Endothelial cell of umbilical vein (primary cell): ENCODE measurements at places on chromosomes 12 and 14. TPM values are rescaled to one million over a fixed set of nuclear protein-coding genes. Genes with fewer than 3 reads are reported as not detected.

DNA sequence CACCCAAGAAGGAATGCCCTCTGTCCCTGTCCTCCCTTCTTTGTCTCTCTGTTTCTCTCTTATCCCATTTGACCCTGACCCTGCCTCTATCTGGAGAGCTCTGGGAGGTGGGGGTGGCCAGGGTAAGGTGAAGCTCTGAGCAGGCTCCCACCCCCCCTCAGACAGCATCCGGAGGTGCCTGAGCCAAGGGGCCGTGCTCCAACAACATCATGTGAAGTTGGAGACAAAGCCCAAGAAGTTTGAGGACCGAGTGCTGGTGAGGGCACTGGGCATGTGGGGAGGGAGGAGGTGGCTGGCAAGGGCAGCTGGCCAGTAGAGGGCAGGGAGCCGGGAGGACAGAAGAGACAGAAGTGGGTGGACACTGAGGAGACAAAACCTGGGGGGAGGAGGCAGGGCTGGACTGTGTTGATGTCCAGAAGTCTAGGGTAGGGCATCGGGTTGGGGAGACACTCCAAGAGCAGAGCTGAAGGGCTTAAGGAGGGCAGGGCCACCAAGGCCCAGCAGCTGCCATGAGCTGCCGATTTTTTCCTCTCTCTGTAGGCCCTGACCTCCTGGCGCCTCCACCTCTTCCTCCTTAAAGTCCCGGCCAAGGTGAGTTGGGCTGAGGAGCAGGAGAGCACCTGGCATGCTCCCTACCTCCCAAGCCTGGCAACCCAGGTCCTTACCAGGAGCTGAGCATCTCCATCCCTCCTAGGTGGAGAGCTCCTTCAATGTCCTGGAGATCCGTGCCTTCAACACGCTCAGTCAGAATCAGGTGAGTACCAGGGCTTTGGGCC lies 1.9 kb downstream of the CARMIL3 start:
- H3K36me3 ChIP-seq: no peaks in the 10 kb centered on the region
- no peak overlapping the region for H3K4me3 ChIP-seq
- DNase-seq: no peak
- no peak overlapping the region for H3K27ac ChIP-seq
- H3K27me3 ChIP-seq: peaks cover 13% of the 10 kb centered on the region
- H3K4me1 ChIP-seq: peaks cover 12% of the 10 kb centered on the region

DNA sequence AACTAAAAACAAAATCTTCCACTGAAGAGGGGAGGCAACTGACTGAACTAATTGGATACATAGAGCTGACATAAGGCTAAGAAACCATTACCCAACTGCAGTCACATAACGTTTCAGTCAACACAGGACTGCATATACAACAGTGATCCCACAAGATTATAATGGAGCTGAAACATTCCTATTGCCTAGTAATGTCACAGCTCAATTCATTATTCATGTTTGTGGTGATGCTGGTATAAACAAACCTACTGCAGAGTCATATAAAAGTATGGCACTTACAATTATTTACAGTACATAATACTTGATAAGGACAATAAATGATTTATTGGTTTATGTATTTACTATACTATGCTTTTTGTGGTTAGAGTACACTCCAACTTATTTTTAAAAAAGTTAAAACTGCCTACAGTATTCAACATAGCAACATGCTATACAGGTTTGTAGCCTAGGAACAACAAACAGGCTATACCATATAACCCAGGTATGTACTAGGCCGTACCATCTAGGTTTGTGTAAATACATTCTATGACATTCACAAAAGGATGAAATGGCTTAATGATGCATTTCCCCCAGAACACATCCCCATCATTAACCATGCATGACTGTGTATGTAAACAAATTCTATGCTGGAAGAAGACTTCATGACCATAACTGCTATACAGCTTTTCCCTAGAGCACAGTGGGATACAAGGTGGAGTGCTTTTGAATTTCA lies 4.3 kb downstream of the NAP1L1 start:
- H3K27ac ChIP-seq: no peak overlapping the region
- no peaks in the 10 kb centered on the region for H3K27me3 ChIP-seq
- no peak overlapping the region for H3K4me3 ChIP-seq
- no peak for DNase-seq

DNA sequence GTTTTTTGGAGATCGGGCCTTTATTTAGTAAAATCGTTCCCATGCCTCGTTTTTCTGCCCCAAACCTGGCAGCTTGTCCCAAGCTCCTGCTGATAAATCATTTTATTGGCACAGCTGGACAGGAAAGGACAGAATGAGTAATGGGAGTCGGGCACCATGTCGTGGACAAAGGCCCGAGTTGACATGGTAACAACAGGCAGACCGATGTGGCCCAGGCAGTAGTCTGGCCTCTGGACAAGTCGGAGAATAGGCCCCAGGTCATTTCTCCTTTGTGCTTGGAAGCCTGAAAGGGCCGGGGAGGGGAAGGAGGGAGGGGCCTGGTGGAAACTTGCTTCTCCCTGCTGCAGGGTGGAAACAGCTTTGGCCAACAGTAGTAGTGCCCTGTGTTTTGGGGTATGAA lies 234.9 kb downstream of the SUDS3 start:
- no peaks in the 10 kb centered on the region for H3K4me1 ChIP-seq
- H3K27ac ChIP-seq: no peak overlapping the region
- H3K27me3 ChIP-seq: no peaks in the 10 kb centered on the region
- DNase-seq: no peak

Gene WNT1
- not detected in 2 replicates for total RNA-seq

DNA sequence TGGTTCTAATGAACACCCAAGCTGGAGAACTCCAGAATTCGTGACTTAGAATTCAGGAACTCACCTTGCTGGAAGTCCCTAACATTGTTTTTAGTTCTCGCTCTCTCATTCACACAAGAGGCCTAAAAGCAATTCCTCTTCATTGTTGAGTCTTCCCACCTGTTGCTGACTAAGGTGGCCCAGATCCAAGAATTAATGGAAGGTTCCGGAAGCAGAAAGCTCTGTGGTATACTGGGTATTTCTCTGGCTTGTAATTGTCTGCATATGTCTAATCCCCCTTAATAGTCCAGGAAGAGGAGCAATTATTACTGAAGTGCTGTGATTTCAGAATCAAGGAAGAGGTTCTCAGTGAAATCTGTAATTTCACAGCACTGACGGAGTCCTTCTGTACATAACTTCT lies 31.4 kb downstream of the TMEM233 start:
- H3K27ac ChIP-seq: no peak overlapping the region
- H3K27me3 ChIP-seq: peaks cover 3% of the 10 kb centered on the region
- no peaks in the 10 kb centered on the region for H3K4me1 ChIP-seq
- no peak overlapping the region for H3K4me3 ChIP-seq
- no peaks in the 10 kb centered on the region for H3K36me3 ChIP-seq
- no peak for DNase-seq

Gene PRB2
- total RNA-seq: not detected in 2 replicates

- peaks cover 17% of the 10 kb centered on the region for H3K4me1 ChIP-seq
- peaks cover 3% of the 10 kb centered on the region for H3K36me3 ChIP-seq
- H3K27ac ChIP-seq: peak within 1 kb of the TSS; percentile 89
- peak within 1 kb of the TSS; percentile 99 for H3K4me3 ChIP-seq
These were observed at the start of gene WSB2 for GRCh38 chr12:118061011-118061872. TSS of gene WSB2 (minus strand) at chr12:118061179. CDS start at chr12:118061048, 131 bp downstream.

Gene PSMA3
- total RNA-seq: 228 and 240 TPM in 2 replicates

DNA sequence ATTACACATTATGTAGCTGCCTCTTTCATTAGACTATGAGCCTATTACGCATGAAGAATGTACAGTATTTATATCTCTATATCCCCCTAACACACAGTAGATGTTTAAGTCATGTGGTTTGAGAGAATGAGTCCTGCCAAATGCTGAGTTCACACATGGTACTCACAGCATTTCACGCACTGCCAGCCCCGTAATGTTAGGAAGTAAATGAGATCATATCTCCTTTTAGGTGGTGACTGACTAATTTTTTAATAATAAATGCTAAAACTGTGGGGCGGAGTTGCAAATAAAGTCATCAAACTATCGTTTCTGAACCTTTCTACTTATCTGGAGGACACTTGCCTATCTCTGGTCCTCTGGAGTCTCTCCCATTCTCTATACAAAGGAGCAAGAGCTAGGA lies 343.8 kb downstream of the ADAMTS20 start:
- no peak overlapping the region for H3K27ac ChIP-seq
- H3K4me3 ChIP-seq: no peak overlapping the region
- no peaks in the 10 kb centered on the region for H3K27me3 ChIP-seq
- H3K4me1 ChIP-seq: no peaks in the 10 kb centered on the region
- H3K36me3 ChIP-seq: no peaks in the 10 kb centered on the region

Gene GPRC5D
- total RNA-seq: not detected in 2 replicates

DNA sequence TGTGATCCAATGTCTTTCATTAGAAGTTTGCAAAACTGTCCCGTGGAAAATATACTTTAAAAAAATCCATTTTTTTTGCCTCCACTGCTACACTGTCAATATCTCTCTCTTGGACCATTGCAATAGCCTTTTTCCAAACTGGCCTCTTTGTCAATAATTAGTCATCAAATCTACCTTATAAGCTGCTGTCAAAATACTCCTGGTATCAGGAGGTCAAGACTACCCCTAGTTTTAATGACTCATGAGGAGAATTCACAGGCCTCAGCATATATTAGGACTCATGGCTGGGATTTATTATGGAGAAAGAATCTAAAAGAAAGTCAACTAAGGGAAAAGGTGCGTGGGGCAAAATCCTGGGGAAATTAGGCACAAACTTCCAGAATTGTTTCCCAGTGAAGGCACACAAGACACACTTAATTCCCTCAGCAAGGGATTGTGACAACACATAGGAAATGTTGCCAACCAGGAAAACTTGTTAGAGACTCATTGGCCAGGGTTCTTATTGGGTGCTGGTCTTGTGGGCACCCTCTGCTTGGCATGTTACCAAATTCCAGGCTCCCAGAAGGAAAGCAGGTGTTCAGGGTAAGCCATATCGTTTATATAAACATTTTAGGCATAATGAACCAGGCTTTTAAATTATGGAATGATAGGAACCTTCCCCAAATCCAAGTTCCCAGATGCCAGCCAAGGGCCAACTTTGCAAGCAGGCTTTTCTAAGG lies 56.1 kb downstream of the TMEM117 start:
- no peak overlapping the region for H3K27ac ChIP-seq
- no peaks in the 10 kb centered on the region for H3K4me1 ChIP-seq
- H3K4me3 ChIP-seq: no peak overlapping the region
- DNase-seq: no peak
- no peaks in the 10 kb centered on the region for H3K36me3 ChIP-seq
- no peaks in the 10 kb centered on the region for H3K27me3 ChIP-seq

DNA sequence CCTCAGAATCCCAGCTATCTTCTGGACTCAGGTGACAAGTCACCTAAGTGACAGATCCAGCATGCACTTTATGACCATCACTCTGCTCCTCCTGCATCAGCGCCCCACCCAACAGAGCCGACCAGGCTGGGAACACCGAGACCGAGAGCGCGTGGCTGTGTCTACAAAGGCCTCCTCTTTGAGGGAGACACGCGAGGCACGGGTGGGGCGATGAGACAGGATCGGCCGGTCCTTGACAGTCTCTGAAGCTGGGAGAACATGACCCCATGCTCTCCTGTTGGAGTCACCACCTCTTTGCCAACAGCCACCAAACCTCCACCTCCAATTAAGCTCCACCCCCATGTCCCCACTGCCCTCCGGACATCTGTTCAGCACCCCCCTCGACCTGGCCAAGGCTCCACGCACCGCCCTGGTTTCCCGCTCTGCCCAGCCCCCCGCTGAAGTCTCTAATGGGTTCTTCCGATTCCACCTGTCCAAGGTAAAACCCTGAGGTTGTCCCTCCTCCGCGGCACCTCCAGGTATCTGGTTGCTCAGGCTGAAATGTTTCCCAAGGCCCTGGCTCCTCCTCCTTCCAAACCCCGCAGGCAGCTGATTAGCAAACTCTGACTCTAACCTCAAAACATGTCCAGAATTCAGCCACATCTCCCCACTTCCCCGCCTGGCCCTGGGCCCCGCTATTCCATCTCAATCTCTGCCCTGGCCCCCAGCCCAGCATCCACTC lies 31.5 kb downstream of the HSP90AA1 start:
- DNase-seq: no peak
- H3K27me3 ChIP-seq: no peaks in the 10 kb centered on the region
- peaks cover 16% of the 10 kb centered on the region for H3K36me3 ChIP-seq
- no peaks in the 10 kb centered on the region for H3K4me1 ChIP-seq
- no peak overlapping the region for H3K4me3 ChIP-seq

- no peaks in the 10 kb centered on the region for H3K27me3 ChIP-seq
- no peak for DNase-seq
- no peaks in the 10 kb centered on the region for H3K4me1 ChIP-seq
- H3K4me3 ChIP-seq: no peak overlapping the region
- H3K36me3 ChIP-seq: no peaks in the 10 kb centered on the region
- H3K27ac ChIP-seq: no peak overlapping the region
These were observed 53.4 kb downstream of the IFNG start for GRCh38 chr12:68106160-68106559.

DNA sequence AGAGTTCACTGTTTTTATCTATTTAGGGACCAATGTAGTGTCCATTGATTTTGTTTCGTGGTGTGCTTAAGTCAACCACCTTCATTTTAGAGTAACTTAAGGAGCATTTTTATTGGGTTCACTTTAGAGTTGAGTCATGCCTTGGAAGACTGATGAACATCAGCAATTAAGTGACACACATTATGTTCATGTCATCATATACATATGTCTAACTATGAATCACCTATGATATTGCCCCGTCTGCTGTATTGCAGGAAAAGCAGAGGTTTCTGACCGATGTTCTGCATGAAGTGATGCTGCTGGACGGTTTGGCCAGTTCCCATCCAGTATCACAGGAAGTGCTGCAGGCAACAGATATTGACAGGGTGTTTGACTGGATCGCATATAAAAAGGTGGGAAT lies 227.1 kb downstream of the TRHDE start:
- no peak for DNase-seq
- H3K36me3 ChIP-seq: no peaks in the 10 kb centered on the region
- no peak overlapping the region for H3K27ac ChIP-seq
- H3K27me3 ChIP-seq: no peaks in the 10 kb centered on the region

DNA sequence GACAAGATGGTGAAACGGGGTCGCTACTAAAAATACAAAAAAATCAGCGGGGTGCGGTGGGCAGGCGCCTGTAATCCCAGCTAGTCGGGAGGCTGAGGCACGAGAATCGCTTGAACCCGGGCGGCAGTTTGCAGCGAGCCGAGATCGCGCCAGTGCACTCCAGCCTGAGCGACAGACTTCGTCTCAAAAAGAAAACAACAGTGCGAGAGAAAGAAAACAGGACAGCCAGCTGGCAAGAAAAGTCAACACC lies 633 bp upstream of the RNU4-2 start:
- H3K36me3 ChIP-seq: no peaks in the 10 kb centered on the region
- H3K4me3 ChIP-seq: peak overlapping the region; percentile 45
- H3K4me1 ChIP-seq: peaks cover 9% of the 10 kb centered on the region
- DNase-seq: no peak

GRCh38 chr14:42911642-42912041 lies 1305.0 kb downstream of the LRFN5 start:
- H3K36me3 ChIP-seq: no peaks in the 10 kb centered on the region
- no peak overlapping the region for H3K4me3 ChIP-seq
- H3K4me1 ChIP-seq: no peaks in the 10 kb centered on the region
- no peaks in the 10 kb centered on the region for H3K27me3 ChIP-seq

- H3K4me3 ChIP-seq: peak overlapping the region; percentile 49
- no peak overlapping the region for H3K27ac ChIP-seq
- peaks cover 19% of the 10 kb centered on the region for H3K4me1 ChIP-seq
- no peaks in the 10 kb centered on the region for H3K36me3 ChIP-seq
These were observed 812 bp downstream of the NABP2 start for GRCh38 chr12:56224954-56225353.
